Naive thymus-derived CD4-positive, alpha-beta T cell (primary cell): ENCODE measurements at places on chromosomes 2 and 18. TPM values are rescaled to one million over a fixed set of nuclear protein-coding genes. Genes with fewer than 3 reads are reported as not detected.

DNA sequence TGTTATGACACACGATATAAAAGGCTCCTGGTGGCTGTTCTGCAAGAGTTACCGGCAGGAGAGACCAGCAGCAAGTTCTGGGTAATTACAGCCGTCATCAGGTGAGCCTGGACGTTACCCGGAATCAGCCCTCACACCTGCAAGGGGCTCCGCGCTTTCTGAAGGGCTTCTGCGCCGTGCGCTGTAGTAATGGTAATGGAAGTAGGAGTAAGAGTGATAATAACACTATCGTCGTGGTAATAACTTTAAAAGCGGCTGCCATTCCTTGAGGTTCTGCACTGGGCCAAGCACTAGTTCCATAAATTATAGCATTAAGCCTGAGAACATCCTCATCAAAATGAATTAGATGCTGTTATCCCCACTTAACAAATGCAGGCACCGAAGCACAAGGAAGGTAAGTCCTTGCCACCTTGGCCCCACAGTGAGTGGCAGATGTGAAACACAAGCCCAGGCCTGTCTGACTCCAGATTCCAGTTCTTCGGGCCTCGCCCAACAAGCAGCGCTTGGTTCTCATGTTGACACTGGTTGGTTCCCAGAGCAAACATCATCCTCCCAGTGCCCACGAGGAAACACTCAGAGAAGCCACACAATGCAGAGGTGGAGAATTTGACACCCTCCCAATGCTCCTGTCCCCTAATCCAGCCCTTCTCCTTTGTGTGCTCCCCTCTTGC, 205.2 kb downstream of the EIPR1 start:
- H3K36me3 ChIP-seq, result no peaks in the 10 kb centered on the region
- no peak for DNase-seq
- H3K4me3 ChIP-seq, result no peak overlapping the region
- H3K4me1 ChIP-seq, result no peaks in the 10 kb centered on the region

DNA sequence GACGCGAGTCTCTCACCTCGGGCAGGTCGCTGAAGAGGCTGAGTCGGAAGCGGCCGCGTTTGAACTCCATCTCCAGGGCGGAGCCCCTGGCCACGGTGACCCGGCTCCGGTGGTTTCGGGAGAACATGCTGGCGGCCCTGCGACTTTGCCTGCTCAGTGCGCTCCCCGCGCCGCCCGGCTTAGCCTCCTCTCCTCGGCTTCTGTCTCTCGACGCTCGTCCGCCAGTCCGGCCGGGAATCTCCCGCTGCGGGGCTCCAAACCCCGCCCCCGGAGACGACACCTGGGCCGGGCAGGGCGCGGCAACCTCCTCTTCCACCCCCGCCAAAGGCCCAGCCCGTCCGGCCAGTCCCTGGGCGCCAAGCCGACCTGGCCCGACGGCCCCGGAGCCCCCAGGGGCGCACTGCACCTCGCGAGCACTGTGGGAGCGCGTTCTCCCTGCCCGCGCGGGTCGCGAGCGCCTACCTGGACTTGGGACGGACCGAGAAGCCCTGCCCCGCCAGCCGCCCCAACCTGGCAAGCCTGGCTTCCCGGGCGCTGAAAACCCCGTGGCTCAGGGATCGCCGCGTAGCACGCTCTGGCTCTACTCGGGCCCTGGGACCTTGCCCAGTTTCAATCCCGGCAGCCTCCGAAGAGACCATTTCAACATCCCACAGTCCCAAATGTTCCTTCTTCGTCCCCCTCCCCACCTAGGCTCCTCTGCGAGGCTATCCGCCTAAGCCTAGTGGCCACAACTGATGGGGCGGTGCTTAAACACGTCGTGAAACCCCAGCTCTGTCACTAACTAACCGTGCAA, at the start of gene RTKN:
Gene RTKN, minus strand, starts transcription at position 248 of the 793 bp plus-strand sequence. Its CDS starts 121 bp downstream, at position 127.
- peak within 1 kb of the TSS; percentile 30 for H3K4me3 ChIP-seq
- no peak within 1 kb of the TSS for H3K27ac ChIP-seq
- DNase-seq, result no peak
- peaks cover 13% of the 10 kb centered on the region for H3K27me3 ChIP-seq
- H3K4me1 ChIP-seq, result no peaks in the 10 kb centered on the region
- no peaks in the 10 kb centered on the region for H3K36me3 ChIP-seq

GRCh38 chr2:60148716-60149115, 404.7 kb downstream of the BCL11A start:
- H3K4me1 ChIP-seq, result no peaks in the 10 kb centered on the region
- H3K4me3 ChIP-seq, result no peak overlapping the region
- DNase-seq, result no peak
- no peak overlapping the region for H3K27ac ChIP-seq
- no peaks in the 10 kb centered on the region for H3K27me3 ChIP-seq
- H3K36me3 ChIP-seq, result no peaks in the 10 kb centered on the region

- no peaks in the 10 kb centered on the region for H3K36me3 ChIP-seq
- no peaks in the 10 kb centered on the region for H3K4me1 ChIP-seq
- H3K4me3 ChIP-seq, result no peak overlapping the region
- H3K27ac ChIP-seq, result no peak overlapping the region
Observed at GRCh38 chr18:8794934-8795280, 89.6 kb downstream of the MTCL1 start.

- H3K36me3 ChIP-seq, result no peaks in the 10 kb centered on the region
- H3K4me3 ChIP-seq, result no peak overlapping the region
- H3K27ac ChIP-seq, result no peak overlapping the region
Observed at GRCh38 chr18:56900195-56901094, 246.4 kb upstream of the BOD1L2 start.

GRCh38 chr2:73101626-73102256, 11.0 kb downstream of the RAB11FIP5 start:
- H3K4me3 ChIP-seq, result no peak overlapping the region
- DNase-seq, result no peak
- H3K4me1 ChIP-seq, result no peaks in the 10 kb centered on the region
- no peaks in the 10 kb centered on the region for H3K36me3 ChIP-seq
- no peak overlapping the region for H3K27ac ChIP-seq

DNA sequence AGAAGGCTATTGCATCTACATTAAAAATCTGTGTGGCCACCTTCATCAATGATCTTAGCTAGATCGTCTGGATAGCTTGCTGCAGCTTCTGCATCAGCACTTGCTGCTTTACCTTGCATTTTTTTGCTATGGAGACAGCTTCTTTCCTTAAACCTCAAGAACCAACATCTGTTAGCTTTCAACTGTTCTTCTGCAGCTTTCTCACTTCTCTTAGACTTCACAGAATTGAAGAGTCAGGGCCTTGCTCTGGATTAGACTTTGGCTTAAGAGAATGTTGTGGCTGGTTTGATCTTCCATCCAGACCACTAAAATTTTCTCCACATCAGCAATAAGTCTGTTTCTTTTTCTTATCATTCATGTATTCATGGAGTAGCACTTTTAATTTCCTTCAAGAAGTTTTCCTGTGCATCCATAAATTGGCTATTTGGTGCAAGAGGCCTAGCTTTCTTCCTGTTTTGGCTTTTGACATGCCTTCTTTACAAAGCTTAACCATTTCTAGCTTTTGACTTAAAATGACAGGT, 54.4 kb upstream of the MAP4K4 start:
- DNase-seq, result no peak
- no peak overlapping the region for H3K4me3 ChIP-seq
- H3K27ac ChIP-seq, result no peak overlapping the region

DNA sequence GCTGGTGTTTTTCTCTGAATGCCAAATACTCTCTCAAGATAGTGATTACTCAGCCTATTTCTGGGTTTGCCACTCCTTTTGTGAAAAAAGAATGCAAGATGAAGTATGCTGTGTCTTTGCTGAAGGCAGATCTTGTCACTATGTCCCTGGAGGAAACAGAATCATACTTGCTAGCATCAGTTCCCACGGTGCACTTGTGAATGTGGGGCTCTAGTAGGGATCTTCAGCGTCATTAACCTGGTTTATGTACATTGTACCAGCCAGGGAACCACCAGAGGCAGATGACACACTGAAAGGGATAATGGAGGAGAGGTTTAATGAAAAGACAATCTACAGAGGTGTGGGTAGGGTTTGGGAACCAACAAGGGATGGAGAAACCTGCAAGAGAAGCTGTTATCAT, 131.0 kb upstream of the CXCR4 start:
- H3K36me3 ChIP-seq, result no peaks in the 10 kb centered on the region
- no peak overlapping the region for H3K4me3 ChIP-seq
- no peak overlapping the region for H3K27ac ChIP-seq
- no peak for DNase-seq
- no peaks in the 10 kb centered on the region for H3K27me3 ChIP-seq

DNA sequence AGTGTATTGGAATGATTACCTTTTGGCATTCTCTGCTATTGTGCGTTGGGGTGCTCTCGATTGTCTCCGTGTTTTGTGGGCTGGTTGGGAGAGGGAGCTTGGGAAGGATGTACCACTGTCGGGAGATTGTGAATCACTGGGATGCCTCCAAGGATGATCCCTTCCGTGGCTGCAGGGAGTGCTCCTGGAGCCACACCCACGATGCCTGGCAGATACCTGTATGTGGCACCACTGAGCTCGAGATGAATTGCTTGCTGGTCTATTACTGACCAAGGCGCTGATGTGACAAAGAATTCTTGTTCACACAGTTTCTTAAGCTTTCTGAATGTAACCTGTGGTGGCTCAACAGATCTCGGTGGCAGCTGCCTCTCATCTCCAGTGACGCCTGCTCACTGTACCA, 159.7 kb upstream of the LHCGR start:
- H3K4me1 ChIP-seq, result no peaks in the 10 kb centered on the region
- H3K4me3 ChIP-seq, result no peak overlapping the region
- no peak for DNase-seq
- no peaks in the 10 kb centered on the region for H3K27me3 ChIP-seq

DNA sequence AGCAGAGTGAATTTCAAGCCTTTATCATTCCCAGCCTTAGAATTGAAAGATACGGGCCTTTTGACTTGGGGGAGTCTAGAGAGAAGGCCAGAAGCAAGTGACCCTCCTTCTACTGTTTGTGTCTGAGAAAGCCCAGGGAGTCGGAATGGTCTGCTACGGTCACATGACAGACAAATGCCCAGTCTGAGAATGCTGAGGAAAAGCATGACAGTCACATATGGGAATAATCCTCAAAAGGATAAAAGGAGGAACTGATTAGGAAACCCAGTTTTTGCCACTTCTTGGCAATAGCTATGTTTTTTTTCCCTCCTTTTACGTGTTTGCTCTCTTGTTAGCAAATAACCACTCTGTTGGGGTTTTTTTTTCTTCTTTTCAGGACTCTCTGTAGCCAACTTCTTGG, 38.1 kb upstream of the HNRNPA3 start:
- no peaks in the 10 kb centered on the region for H3K27me3 ChIP-seq
- no peaks in the 10 kb centered on the region for H3K4me1 ChIP-seq
- no peaks in the 10 kb centered on the region for H3K36me3 ChIP-seq
- H3K27ac ChIP-seq, result no peak overlapping the region
- no peak overlapping the region for H3K4me3 ChIP-seq

DNA sequence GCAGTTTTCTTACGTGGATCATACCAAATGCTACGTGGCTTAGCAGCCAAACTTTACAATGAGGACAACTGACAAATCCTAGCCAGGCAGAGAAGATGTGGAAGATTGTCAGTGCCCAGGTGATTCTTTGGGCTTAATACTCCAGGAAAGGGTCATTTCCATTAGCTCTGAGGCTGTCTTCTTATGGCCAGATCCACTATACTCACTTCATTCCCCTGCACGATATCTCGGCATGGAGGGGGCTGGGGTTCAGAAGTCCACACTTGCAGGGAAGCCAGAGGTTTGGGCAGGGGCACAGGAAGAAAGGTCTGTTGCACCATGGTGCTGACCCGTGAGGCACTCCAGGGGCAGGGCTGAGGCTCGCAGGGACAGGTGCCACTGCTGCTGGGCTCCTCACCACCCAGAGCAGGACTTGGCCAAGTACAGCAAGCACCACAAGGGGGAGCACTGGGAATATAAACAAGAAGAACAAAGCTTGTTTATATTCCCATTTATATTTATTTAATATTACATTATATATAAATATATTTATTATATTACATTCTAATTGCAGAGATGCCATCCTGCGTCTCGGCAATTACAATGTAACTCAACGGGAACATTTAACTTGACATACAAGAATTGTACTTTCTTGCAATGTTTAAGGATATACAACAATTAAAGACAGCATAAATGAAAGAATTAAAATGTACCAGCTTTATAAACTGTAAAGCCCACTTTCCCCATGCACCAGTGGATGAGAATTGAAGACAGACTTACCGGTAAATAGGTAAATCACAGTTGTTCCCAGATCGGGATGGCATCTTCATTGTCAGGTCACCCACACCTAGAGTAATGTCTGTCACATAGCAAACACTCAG, 27.2 kb downstream of the CLUL1 start:
- H3K27ac ChIP-seq, result no peak overlapping the region
- no peaks in the 10 kb centered on the region for H3K4me1 ChIP-seq
- H3K4me3 ChIP-seq, result no peak overlapping the region
- peak; percentile 39 for DNase-seq

DNA sequence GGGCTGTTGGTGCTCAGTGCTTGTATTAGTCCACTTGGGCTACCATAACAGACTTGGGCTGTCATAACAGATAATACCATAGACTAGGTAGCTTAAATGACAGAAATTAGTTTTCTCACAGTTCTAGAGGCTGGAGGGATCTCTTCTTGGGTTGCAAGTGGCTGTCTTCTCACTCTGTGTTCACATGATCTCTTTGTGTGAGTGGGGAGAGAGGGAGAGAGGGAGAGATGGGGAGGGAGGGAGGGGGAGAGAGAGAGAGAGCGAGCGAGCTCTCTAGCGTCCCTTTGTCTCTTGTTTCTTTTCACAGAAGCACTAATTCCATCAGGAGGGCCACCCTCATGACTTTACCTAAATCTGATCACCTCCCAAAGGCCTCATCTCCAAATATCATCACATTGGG, 4.5 kb upstream of the XRCC5 start:
- H3K36me3 ChIP-seq, result peaks cover 16% of the 10 kb centered on the region
- no peak overlapping the region for H3K4me3 ChIP-seq
- H3K27ac ChIP-seq, result no peak overlapping the region
- no peaks in the 10 kb centered on the region for H3K27me3 ChIP-seq
- peaks cover 3% of the 10 kb centered on the region for H3K4me1 ChIP-seq

- no peaks in the 10 kb centered on the region for H3K36me3 ChIP-seq
- no peak overlapping the region for H3K4me3 ChIP-seq
- no peaks in the 10 kb centered on the region for H3K4me1 ChIP-seq
- H3K27me3 ChIP-seq, result no peaks in the 10 kb centered on the region
Observed at GRCh38 chr2:10837298-10838266, 25.0 kb upstream of the PDIA6 start.

DNA sequence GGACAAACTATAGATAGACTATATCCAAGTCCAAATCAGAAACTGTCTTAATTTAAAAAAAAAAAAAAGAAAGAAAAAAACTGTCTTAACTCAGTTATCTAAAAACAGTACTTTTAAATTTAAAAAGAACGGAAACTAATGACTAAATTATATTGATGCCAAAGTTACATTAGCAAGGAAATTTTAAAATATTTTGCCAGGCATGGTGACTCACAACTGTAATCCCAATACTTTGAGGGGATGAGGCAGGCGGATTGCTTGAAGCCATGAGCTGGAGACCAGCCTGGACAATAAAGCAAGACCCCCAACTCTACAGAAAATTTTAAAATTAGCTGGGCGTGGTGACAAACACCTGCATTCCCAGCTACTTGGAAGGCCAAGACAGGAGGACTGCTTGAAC, 30.9 kb downstream of the MEMO1 start:
- H3K4me1 ChIP-seq, result no peaks in the 10 kb centered on the region
- no peak overlapping the region for H3K27ac ChIP-seq
- no peaks in the 10 kb centered on the region for H3K27me3 ChIP-seq
- DNase-seq, result no peak

CROCC2 gene
- total RNA-seq, result not detected

LRRC30 gene
- total RNA-seq, result not detected

EFHD1 gene
- total RNA-seq, result 2.9 TPM
